ENCODE measurements at places on chromosomes 3 and 15.

- no peak overlapping the region for H3K4me3 ChIP-seq
- H3K27me3 ChIP-seq: no peaks in the 10 kb centered on the region
- DNase-seq: no peak
- peaks cover 23% of the 10 kb centered on the region for H3K4me1 ChIP-seq
Observed at GRCh38 chr3:124805671-124806070, 75.4 kb downstream of the UMPS start.

GRCh38 chr3:14262212-14262611 is 83.6 kb downstream of the LSM3 start:
- no peak overlapping the region for H3K27ac ChIP-seq
- no peak overlapping the region for H3K4me3 ChIP-seq
- no peak for DNase-seq
- no peaks in the 10 kb centered on the region for H3K36me3 ChIP-seq
- no peaks in the 10 kb centered on the region for H3K27me3 ChIP-seq
- peaks cover 5% of the 10 kb centered on the region for H3K4me1 ChIP-seq

GRCh38 chr3:188562144-188562543 is 408.2 kb downstream of the LPP start:
- H3K4me3 ChIP-seq: no peak overlapping the region
- DNase-seq: no peak
- H3K4me1 ChIP-seq: no peaks in the 10 kb centered on the region
- H3K27me3 ChIP-seq: no peaks in the 10 kb centered on the region
- no peak overlapping the region for H3K27ac ChIP-seq

GRCh38 chr3:64021922-64022321 is 1.4 kb downstream of the PSMD6 start:
- H3K36me3 ChIP-seq: peaks cover 19% of the 10 kb centered on the region
- H3K4me3 ChIP-seq: peak overlapping the region; percentile 86
- H3K4me1 ChIP-seq: peaks cover 28% of the 10 kb centered on the region
- DNase-seq: no peak

DNA sequence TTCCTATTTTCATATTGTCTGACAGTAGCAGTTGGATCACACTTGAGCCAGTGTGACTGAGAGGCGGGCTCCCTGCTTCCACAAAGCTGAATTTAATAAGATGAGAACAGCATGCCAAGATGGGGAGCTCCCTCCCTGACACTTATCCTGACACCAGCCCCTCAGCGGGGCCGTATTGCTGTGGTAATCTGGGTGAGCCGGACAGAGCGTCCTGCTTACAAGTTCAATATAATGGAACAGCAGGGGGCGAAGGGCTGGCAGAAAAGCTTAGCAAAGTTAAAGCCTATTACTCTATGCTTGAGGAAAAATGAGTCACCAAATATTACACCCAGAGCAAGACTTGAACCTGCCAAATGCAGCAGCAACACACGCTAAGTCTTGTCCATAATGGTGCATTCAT is 163.8 kb upstream of the CMC1 start:
- H3K27me3 ChIP-seq: peaks cover 2% of the 10 kb centered on the region
- no peaks in the 10 kb centered on the region for H3K36me3 ChIP-seq
- no peak for DNase-seq
- no peak overlapping the region for H3K4me3 ChIP-seq

- no peak overlapping the region for H3K4me3 ChIP-seq
- H3K27me3 ChIP-seq: no peaks in the 10 kb centered on the region
- no peak overlapping the region for H3K27ac ChIP-seq
Observed at GRCh38 chr15:64560998-64561397, 100.6 kb downstream of the ZNF609 start.

DNA sequence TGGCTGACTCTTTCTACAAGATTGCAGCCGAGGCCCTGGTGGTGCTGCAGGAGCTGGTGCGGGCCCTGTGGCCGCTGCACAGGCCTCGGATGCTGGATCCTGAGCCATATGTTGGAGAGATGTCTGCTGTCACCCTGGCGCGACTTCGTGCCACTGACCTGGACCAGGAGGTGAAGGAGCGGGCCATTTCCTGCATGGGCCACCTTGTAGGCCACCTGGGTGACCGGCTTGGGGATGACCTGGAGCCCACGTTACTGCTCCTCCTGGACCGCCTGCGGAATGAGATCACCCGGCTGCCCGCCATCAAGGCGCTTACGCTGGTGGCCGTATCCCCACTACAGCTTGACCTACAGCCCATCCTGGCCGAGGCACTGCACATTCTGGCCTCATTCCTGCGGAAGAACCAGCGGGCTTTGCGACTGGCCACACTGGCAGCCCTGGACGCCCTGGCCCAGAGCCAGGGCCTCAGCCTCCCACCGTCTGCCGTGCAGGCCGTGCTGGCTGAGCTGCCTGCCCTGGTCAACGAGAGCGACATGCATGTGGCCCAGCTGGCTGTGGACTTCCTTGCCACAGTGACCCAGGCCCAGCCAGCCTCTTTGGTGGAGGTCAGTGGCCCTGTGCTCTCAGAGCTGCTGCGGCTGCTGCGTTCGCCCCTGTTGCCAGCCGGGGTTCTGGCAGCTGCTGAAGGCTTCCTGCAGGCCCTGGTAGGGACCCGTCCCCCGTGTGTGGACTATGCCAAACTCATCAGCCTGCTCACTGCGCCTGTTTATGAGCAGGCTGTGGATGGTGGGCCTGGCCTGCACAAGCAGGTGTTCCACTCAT is 20.3 kb downstream of the CAND2 start:
- H3K27me3 ChIP-seq: no peaks in the 10 kb centered on the region
- H3K27ac ChIP-seq: no peak overlapping the region
- DNase-seq: no peak
- H3K4me1 ChIP-seq: no peaks in the 10 kb centered on the region
- peaks cover 7% of the 10 kb centered on the region for H3K36me3 ChIP-seq
- no peak overlapping the region for H3K4me3 ChIP-seq

GRCh38 chr3:64650715-64651114 is 37.1 kb downstream of the ADAMTS9 start:
- DNase-seq: no peak
- no peak overlapping the region for H3K27ac ChIP-seq
- H3K4me3 ChIP-seq: no peak overlapping the region
- H3K27me3 ChIP-seq: no peaks in the 10 kb centered on the region
- H3K4me1 ChIP-seq: peaks cover 18% of the 10 kb centered on the region
- peaks cover 34% of the 10 kb centered on the region for H3K36me3 ChIP-seq

All from mesothelial cell of epicardium (in vitro differentiated cells).